CD8-positive, alpha-beta memory T cell (primary cell): ENCODE measurements at places on chromosomes 16 and 17.

- DNase-seq = no peak
Measured at GRCh38 chr16:72836985-72837384, 210.9 kb downstream of the ZFHX3 start.

DNA sequence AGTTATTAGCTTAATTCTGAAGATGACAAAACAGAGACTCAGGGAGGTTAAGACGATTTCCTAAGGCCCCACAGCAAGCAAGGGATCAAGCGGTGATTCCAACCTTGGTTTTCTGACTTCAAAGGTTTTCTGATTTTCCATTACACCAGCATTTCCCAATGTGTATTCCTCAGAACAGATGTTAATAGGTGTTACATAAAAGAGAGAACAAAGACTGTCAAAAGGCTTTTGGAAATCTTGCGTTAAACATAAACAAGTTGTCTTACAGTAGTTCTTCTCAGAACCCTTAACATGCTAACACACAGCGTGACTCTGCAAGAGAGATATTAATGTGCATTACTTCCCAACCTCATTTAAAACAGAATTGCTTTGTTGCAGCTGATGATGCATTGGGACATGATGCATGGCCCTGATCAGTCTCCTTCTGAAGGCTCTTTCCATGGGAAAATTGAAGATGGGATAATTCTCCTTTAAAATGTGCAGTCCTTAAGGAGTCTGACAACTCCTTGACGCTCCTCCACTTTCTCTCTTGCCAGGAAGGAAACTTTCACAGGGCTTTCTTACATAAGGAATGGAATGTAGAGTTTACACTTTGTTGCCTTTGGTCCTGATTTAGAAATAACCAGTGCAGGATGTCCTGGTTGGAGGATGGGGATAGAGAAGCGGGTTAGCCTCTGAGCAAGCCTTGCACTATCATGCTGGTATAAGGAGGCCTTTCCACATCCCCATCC lies 21.5 kb upstream of the MMD start:
- no peak for DNase-seq

DNA sequence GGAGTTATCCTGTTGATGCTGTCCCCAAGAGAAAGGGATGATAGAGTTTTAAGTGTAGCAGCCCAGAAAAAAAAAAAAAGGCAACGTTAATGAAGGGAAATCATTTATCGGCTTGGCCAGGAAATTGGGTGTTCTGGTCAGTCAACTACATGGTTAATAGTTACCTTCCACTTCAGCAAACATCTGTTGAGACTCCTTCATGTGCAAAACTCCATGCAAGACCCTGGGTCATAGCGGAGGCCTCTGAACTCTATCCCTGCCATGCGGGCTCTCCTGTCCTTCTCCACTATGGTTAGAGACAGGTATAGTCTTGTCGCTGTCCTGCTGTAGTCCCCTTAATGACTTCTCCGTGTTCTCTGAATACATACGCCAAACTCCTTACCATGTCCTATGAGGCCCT lies 3.5 kb upstream of the LYRM9 start:
- DNase-seq = no peak

DNA sequence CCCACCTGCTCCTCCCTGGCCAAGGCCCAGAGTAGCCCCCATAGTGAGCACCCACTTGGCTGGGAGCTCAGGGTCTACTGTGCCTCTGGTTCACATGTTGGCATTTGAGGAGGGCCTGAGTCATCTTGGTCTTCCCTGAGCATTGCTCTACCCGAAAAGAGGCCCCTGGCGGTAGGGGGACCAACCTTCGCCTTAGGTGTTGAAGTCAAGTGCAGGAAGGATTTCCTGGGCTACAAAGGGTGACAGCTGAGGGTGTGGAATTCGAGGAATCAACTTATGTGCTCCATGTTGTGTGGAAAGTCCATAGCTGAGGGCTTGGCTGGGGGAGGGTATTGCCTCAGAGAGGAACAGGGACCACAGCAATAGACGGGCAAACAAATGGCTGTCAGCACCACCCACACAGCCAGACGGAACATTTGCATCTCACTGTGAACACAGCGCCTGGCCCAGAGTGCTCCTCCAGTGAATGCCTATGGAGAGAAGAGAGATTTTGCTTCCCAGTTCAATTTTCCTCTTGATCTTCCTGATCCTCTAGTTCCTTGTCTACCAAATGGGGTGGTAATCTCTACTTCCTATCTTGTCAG lies 35.6 kb upstream of the NGFR start:
- DNase-seq = no peak

- DNase-seq = no peak
Measured at GRCh38 chr17:45314741-45315647, 1.8 kb downstream of the MAP3K14 start.

- peak; percentile 5 for DNase-seq
Measured at GRCh38 chr17:55265311-55266021, 706 bp downstream of the HLF start.
